ENCODE measurements at places on chromosomes 1 and 21.

GRCh38 chr1:245888809-245889208, 618.3 kb downstream of the SMYD3 start:
- DNase-seq, result peak; percentile 10

DNA sequence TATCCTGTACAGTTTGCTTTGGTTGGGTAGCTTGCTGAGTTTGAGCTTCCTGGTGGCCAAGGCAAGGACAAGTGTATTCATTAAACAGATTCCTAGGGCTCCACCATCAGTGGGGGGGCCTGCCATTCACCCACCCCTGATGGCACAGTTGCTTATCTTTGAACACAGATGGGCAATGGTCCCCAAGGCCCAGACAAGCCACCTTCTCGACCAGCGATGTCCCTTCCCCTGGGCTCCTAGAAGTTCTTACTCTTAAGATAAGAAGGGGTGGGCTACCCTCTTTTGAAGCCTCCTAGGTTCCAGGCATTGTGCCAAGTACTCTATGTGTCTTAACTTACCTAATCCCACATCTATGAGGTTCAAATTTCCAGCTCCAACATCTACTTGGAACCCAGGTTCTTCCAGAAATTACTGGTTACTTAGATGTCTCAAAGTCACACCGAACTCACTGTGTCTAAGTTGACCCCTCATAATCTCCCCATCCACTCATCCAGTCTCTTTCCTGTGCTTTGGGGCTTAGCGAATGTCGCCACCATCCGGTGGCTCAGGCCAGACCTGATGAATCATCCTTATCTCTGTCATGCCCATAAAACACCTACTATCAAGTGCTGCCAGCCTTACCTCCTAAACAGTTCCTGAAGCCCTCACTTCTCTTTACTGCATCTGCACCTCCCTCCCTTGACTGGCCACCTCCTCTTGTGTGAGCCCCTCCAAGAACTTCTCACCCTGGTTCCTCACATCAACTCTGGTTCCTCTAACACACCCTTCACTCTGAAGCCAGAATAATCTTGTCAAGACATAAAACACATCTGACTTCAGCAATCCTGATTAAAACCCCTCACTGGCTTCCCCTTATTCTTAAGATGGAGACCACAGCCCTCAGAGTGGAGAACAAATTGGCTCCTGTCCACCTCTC, 50.1 kb downstream of the KLHDC7A start:
- DNase-seq, result no peak

- no peak for DNase-seq
Measured at GRCh38 chr1:60444680-60445079, 371.1 kb upstream of the C1orf87 start.

GRCh38 chr1:35120458-35121133, 41.4 kb downstream of the ZMYM1 start:
- DNase-seq, result peak; percentile 24

DNA sequence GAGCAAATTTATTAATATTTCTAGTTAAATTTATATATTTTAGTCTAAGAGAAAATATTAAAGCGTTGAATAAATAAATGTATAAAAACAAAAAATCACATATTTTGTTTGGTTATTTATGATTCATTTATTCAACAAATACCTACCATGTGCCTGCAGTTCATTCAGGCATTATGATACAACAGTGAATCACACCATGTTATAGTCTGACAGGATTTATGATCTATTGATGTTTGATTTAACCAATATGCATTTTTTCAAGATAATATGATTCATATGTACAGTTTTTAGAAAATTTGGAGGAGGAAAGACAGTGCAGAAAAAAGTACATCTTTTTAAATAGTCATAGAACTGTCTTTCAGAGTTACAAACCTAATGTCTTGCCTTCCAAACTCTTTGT, 7.4 kb upstream of the TRIM58 start:
- no peak for DNase-seq

- DNase-seq, result no peak
Measured at GRCh38 chr21:14706712-14707510, 160.8 kb upstream of the SAMSN1 start.

- no peak for DNase-seq
Measured at GRCh38 chr1:153866045-153866850, 56.5 kb downstream of the GATAD2B start.

DNA sequence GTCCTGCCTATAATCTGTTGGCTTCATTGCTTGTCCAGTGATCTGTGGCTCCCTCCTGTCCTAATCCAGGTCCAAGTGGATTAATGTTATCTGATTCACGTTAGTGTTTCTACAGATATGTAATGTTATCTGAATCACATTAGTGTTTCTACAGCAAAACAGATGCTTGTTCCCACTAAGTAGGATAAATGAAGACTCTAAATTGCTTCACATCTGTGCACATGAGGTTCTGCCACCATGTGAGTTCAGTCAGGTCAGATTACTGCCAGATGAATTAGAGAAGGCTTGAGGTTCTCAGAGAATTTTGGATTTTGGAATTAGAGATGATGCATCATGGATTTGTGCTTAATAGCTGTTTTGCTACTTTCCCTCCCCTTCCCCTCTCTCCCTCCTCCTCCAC, 13.2 kb downstream of the DISC1 start:
- no peak for DNase-seq

DNA sequence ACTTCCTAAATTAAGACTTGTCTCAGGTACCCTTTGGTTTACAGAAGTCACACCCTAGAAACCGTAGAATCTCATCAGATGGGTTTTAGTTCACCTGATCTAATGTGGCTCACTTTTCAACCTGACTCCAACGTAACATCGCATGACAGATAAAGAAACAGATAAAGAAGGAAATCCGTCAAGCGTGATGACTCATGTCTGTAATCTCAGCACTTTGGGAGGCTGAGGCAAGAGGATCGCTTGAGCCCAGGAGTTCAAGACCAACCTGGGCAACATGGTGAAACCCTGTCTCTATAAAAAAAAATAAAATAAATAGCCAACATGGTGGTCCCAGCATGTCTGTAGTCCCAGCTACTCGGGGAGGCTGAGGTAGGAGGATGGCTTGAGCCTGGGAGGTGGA, 97.3 kb downstream of the SPSB1 start:
- DNase-seq, result no peak

- DNase-seq, result no peak
Measured at GRCh38 chr1:228434689-228435088, 18.0 kb upstream of the TRIM17 start.

DNA sequence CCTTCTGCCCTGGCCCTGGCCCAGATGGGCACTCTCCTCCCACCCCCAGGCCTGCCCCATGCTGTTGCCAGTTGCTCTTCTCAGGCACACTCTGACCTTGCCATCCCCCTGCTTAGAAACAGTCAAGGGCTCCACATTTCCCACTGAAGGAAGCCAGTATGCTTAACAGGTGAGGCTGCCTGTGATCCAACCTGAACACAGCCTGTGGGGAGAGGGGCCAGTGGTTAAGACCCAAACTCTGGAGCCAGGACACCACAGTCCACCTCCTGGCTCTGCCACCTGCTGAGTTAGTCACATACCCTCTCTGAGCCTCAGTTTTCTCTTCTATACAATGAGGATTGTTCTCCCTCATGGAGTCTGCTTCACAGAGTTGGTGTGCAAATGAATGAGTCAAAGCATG, 526.9 kb downstream of the MATN1 start:
- DNase-seq, result no peak

DNA sequence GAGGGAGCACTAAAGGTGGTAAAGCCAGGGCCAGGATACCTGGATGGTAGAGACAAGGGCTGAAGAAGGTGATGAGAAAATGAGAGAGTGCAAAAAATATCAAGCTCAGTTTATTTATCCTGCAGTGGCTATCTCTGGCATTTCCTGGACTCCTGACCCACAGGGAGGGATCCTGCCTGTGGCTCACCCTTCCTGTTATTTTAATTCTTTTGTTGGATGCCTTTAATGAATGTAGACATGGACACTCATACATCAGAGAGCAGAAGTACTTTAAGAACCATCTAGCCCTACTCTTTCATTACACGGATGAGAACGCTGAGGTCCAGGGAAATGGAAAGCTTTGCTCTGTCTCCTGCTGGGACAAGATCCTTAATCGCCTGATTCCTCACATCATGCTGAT, 20.6 kb downstream of the JUN start:
- DNase-seq, result no peak

- no peak for DNase-seq
Measured at GRCh38 chr1:90402893-90403849, 313.9 kb downstream of the BARHL2 start.

- no peak for DNase-seq
Measured at GRCh38 chr1:41880950-41881885, 37.5 kb downstream of the HIVEP3 start.

- peak; percentile 30 for DNase-seq
Measured at GRCh38 chr1:204377800-204378668, 18.3 kb upstream of the PLEKHA6 start.

- no peak for DNase-seq
Measured at GRCh38 chr1:11158720-11159321, 30.3 kb upstream of the ANGPTL7 start.

DNA sequence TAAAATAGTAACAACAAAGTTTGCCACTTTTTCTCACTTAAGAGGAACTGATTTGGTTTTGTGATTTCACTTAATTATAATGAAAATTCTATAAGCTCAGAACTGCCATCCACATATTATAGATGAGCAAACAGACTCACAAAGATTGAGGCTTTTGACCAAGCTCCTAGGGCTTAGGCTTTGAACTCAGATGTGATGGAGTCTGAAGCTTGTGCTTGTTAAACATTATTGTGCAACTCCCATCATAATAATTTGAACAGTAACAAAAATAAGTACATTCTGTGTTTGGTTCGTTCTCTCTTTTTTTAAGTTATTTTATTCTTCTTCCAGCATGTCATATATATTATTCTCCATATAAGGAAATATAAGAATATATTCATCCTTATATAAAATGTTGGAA, 403.4 kb downstream of the PTPRC start:
- DNase-seq, result no peak

DNA sequence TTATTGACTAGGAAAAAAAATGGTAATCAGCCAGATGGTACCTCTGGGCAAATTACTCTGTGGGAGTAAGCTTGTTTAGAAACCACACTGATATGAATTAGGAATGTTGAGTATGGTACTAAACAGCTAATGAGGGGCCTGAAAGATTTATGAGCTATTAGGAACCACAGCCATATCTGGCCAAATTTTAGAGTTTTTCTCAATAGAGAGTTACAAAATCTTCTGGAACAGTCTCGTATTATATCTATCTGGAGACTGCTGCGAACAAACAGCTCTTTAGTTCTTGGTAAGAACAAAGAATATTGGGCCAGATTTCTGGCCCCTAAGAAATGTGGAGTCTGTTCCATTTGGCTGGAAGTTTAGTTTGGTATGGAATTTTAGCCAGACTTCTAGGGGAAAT, 4.9 kb upstream of the PODN start:
- DNase-seq, result no peak

- no peak for DNase-seq
Measured at GRCh38 chr1:91120936-91121335, 99.1 kb upstream of the ZNF644 start.
